ENCODE measurements at places on chromosomes 5 and 9.
A peak's percentile ranks its signal among the peaks of the same experiment; 100 is the strongest.

GRCh38 chr5:58043032-58043945 lies 416.6 kb downstream of the PLK2 start:
- no peak for DNase-seq

DNA sequence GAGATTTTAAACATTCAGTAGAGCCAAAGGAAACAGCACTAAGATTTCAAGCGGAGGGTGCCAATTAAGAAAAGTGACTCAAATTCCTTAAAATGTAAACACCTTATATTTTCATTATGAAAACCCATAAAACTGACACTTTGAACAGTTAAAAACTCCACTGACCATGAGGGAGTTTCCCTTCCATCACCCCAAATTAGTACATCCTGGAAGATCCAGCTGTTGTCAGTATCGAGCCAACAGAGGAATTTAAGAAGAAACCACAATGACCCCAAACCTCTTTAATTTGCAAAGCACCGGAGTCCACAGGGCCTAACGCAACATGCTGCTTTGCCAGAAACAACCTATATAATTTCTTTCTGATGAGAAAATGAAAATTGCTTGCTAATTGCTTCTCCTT lies 41.3 kb downstream of the ROR2 start:
- DNase-seq = no peak

GRCh38 chr9:99391937-99392594 lies 170.0 kb downstream of the SEC61B start:
- no peak for DNase-seq

- no peak for DNase-seq
Measured at GRCh38 chr5:51336878-51337277, 46.4 kb upstream of the ISL1 start.

DNA sequence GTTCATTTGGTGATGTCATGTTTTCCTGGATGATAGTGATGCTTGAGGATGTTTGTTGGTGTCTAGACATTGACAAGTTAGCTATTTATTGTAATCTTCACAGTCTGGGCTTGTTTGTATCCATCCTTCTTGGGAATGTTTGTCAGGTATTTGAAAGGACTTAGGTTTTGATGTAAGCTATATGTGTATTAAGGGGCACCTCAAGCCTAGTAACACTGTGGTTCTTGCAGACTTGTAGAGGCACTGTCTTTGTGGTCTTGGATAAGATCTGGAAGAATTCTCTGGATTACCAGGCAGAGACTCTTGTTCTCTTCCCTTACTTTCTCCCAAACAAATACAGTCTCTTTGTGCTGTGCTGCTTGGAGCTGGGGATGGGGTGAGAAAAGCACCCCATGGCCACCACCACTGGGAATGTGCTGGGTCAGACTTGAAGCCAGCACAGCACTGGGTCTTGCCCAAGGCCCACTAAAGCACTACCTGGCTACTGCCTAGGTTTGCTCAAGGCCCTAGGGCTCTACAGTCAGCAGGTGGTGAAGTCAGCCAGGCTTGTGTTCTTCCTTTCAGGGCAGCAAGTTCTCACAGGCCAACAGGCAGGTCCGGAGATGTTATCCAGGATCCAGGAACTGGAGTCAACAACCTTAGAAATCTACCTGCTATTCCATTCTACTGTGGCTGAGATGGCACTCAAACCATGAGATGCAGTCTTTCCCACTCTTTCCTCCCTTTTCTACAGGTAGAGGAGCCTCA lies 49.3 kb upstream of the GNA14 start:
- DNase-seq = no peak

GRCh38 chr9:110069326-110070248 lies 138.4 kb downstream of the C9orf152 start:
- peak; percentile 62 for DNase-seq

All from HS-27A (cell line).